Activated CD8-positive, alpha-beta memory T cell treated with anti-CD3 and anti-CD28 coated beads, Interleukin-2, amount 10 ng/mL, durations not matched to agents 7 days and 5 days (primary cell): ENCODE measurements at places on chromosomes 13 and 19. TPM values are rescaled to one million over a fixed set of nuclear protein-coding genes. Genes with fewer than 3 reads are reported as not detected.

KLK2 gene
- 0.29 TPM for total RNA-seq

GRCh38 chr19:4449022-4449638 lies 8.5 kb downstream of the UBXN6 start:
- no peak for DNase-seq

- no peak for DNase-seq
These were observed 294.9 kb downstream of the NDFIP2 start for GRCh38 chr13:79775830-79776229.

GRCh38 chr19:4007836-4008539 lies 452 bp downstream of the PIAS4 start:
- DNase-seq: peak; percentile 56

DNA sequence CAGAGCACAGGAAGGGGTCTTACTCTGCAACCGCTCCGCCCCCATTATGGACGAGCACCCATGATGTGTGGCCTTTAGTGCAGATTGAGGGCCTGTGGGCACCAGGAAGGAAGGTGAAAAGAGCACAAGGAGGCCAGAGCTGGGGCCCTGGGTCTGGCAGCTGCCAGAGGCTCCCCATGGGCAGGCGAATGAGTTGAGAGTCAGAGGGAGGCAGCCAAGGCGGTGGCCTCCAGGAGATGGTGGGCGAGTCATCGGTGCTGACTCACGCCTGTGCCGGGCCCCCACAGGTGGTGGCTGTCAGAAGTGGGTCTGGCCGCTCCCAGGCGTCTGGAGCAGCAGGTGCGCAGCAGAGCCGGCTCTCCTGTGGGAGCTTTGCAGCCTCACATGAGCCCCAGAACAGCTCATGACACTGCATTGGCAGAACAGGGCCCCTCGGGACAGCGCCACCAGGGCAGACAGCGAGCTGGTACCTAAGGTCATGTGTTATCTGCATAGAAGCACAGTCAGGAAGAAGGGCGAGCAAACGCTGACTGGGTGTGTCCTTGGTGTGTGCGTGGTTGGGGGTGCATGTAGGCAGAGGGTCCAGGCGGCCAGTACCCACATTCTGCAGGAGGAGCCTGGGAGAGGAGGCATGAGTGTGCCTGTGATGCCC lies 68.8 kb downstream of the CHST8 start:
- no peak for DNase-seq

IGFL3 gene
- not detected for total RNA-seq

GRCh38 chr13:79360095-79360494 lies 46.0 kb downstream of the RBM26 start:
- DNase-seq: no peak

GRCh38 chr19:40407714-40408597 lies 5.2 kb downstream of the PRX start:
- DNase-seq: no peak

ZNF221 gene
- total RNA-seq: 2.1 TPM

DNA sequence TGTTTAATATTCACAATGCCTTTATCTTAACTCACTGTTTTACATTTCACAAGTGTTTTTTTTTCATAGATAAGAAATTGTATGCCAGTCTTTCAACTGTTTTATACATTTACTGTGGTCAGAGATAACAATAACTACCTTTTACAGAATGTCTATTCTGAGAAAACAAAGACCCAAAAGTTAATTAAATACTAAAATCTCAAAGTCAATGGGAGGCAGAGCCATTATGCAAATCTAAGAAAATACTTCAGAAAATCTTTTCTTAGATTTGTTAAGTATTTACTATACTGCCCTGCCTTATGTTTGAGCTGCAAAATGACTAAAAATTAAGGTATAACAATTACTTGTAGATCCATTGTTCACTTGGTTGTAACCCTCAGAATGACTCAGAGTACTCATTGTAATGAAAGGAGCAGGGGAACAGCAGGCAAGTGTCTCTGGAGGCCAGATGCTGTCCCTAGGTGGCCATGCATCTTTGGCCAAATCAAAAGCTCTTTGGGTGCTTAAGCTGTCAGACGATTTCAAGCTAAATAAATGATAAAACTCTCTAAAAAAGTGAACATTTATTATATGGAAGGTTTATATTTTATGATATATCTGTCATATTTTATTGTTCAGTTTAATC lies 770.1 kb upstream of the PCDH20 start:
- DNase-seq: no peak

GRCh38 chr19:3788996-3789778 lies 3.0 kb upstream of the MATK start:
- DNase-seq: peak; percentile 77

GRCh38 chr13:98103531-98103930 lies 39.4 kb upstream of the FARP1 start:
- no peak for DNase-seq

DNA sequence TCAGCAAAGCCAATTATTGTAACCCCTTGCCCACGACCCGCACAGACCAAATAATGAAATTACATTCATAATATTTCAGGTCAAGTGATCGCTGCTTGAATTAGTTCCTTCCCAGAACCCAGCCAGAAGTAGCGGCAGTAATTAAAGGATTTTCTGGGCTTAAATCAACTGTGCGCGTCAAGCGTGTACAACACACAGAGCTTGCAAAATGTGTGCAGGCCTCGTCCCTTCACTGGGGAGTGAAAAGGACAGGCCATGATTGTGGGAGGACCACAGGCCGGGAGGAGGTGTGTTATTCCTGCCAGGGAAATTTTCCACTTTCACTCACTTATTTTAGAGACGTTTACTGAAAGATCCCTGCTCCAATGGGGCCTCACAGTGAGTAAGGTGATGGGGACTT lies 84.9 kb downstream of the CHST8 start:
- DNase-seq: no peak
